EH (cell line): ENCODE measurements at places on chromosomes 3 and 15.
A peak's percentile ranks its signal among the peaks of the same experiment; 100 is the strongest.

DNA sequence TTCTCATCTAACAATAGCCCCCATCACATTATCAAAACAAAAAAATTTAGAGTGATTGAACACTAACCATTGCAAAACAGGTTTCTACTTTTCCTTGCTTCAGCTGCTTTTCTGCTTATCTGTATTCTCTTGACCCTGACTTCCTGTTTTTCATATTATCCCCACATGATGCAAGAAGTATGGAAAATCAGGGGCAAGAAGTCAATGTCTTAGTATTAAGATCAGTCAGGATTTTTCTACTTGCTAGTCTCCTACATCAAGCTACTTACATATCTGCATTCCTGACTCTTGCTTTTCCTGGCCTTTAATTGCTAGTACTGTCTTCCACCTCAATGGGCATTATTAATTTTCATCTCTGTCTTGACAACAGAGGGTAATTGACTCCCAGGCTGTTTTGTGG lies 300.2 kb downstream of the OTOL1 start:
- DNase-seq, result no peak

GRCh38 chr3:25442486-25442885 lies 14.4 kb downstream of the RARB start:
- DNase-seq, result no peak

DNA sequence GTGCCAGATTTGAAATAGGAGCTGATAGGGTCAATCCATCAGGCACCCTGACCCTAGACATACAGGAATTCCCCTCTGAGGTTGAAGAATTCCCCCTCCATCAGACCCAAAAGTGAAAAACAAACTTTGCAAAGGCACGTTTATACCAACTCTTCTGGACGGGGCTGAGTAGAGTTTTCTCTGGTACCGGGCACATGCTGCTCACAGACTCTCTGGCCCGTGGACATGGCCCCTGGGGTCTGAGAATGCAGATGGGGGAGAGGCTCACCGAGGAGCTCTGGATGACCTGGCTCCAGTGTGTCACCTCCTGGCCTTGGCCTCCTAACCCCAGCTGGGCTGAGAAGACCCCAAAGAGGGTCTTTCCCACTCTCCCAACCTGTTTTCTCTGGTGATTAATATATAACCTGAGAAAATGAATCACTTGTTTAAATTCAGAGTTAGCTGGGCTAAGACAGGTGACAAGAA lies 11.2 kb upstream of the LIPC start:
- DNase-seq, result no peak

GRCh38 chr3:71752831-71753700 lies 589 bp upstream of the GPR27 start:
- no peak for DNase-seq

DNA sequence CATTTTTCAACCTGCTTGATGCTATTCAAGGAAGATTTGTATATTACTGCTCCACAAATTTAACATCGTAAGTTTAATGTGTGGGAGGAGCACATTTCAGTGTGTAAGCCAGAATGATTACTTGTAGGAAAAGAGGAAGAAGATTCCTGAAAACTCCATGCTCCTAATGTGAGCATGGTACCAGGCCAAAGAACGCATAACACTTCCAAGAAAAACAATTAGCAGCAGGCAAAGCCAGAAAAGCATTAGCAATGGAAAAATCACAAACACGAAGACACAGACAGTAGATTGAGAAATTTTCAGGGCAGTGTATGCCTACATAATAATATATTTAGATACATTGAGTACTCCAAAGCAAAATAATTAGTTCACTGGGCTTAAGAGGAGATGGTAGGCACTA lies 96.6 kb upstream of the CBLB start:
- peak; percentile 91 for DNase-seq

DNA sequence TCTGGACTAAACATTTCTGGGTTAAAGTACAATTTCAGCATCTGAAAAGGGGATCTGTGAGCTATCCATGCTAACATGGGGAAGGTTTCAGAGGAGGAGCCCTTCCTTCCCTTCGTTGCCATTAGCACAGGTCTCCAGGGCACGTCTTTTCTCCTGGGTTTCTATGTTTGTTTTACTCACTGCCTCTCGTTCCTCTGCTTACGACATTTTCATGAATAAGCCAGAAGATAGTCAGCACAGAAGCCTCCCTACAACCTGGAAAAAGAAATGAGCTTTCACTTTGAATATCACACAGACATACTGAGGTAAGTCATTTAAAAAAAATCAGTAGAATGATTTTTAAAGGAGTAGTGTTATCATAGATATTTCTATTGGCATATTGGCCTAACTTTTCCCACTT lies 117.2 kb upstream of the KCNMB2 start:
- DNase-seq, result peak; percentile 31

- DNase-seq, result no peak
These were observed 4.6 kb downstream of the TLE3 start for GRCh38 chr15:70093070-70093469.

DNA sequence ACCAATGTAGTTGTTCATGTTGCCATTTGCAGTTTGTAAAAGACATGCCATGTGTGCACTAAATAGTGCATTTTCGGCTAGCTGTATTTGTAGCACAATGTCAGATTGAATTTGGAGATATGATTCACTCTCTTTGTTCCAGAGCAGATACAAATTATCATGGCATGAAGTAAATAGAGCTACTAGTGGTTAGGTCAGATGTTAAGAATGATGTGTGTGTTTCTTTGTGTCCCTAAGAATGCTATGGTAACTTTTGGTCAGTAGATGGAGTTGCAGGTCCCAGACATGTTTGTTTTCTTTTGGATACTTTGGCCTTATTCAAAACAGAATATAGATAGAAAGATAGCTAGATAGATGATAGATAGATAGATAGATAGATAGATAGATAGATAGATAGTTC lies 595.8 kb downstream of the NLGN1 start:
- DNase-seq, result peak; percentile 86
